Central memory CD4-positive, alpha-beta T cell (primary cell): ENCODE measurements at places on chromosomes 2 and 18.

DNA sequence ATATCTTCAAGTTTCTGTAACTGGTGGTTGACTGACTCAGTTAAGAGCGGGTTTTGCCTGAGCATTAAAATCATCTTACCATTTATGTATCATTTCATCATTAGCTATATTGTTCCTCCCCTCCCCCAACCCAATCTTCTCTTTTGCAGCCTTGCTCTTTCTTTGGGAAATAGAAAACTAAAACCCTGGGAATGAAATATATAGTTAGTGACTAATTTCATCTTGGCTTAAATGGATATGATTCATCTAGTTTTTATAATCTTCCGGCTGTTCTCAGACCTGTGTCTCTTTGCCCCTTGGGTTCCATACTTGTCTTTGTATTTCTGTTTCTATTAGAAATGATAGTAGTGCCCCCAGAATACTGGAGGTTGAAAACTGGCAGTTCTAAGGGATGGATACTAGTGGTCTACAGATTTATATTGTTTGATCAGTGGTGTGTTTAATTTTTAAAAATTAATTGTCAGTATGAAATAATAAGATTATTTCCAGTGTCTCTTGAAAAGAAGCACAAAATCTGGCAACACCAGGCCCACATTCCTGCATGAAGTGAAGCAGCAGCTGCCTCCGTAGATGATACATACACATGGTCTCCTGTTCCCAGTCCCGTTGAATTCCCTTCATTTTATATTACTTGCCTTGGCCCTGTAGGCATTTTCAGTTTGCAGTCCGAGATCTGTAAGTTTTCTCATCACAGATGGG lies 44.5 kb downstream of the PHLPP1 start:
- DNase-seq = no peak

GRCh38 chr18:58788470-58788869 lies 76.2 kb upstream of the ZNF532 start:
- DNase-seq = no peak

DNA sequence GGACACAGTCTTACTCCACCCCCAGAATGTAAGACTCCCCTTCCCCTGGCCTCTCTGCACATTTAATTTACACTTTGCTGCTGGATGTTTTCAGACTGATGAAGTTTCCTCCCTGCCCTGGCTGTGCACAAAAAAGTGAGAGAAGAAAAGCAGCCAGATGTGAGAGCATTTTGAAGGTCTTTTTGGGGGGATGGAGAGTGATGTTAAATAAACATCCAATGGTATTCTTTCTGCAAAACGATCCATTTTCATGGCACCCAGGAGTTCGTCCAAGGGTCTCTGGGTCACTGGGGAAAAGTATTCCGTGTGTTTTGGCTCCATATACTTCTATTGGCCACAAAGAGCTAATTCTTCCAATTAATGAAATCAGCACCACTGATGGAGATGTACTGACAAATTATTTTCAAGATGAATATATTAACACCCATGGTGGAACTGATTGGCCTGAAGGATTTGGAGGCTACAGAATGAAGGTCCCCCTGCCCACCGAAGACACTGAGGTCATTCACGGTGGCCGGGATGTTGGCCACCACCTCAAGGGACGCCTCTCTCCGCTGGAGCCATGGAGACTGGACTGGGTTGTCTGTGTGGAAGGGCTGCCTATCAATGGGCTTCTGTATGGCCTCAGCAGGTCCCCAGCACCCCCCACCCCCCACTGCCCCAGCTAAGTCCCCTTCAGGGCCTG lies 107.6 kb upstream of the PKDCC start:
- no peak for DNase-seq

- DNase-seq = no peak
Measured at GRCh38 chr18:24678107-24678506, 217.7 kb downstream of the HRH4 start.

- DNase-seq = no peak
Measured at GRCh38 chr2:178047391-178047790, 25.2 kb downstream of the PDE11A start.

- DNase-seq = peak; percentile 19
Measured at GRCh38 chr2:118046634-118047210, 32.9 kb upstream of the CCDC93 start.
